ENCODE measurements at places on chromosomes 1 and 21. TPM values are rescaled to one million over a fixed set of nuclear protein-coding genes. Genes with fewer than 3 reads are reported as not detected.

GRCh38 chr1:86823821-86824500, 90.0 kb downstream of the SELENOF start:
- DNase-seq = no peak

GRCh38 chr1:87513966-87514660, 185.4 kb downstream of the LMO4 start:
- DNase-seq = no peak

DNA sequence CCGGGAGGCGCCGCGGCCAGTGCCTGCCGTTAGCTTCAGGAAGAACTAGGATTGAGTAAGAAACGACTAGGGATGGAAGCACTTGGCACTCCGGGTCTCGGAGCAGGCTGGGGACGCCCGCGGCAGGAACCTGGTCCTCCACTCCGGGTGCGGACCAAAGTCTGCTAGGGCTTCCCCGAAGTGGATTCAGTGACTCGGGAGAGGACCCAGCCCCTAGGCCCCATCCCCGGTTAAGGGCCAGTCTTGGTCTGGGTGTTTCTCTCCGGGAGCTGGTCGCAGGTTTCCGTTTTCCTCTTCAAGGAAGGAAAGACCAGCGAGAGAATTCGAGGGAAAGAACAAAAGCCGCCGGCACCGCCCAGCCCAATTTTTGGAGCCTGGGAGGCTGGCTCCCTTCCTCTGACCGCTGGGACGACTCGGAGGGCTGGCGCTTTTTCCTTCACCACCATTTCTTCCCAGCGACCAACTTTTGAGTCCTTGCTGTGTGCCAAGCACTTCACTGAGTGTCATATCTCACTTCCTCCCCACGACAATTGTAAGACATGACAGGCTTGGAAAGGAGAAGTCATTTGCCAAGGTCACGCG, 16.8 kb upstream of the STMN1 start:
- peak; percentile 31 for DNase-seq

Gene PTGS2
- 2.9 TPM for total RNA-seq

Gene IQCC
- total RNA-seq = 4.5 TPM

Gene FNDC5
- not detected for total RNA-seq

Gene SPRR1A
- total RNA-seq = not detected
